WERI-Rb-1 (cell line): ENCODE measurements at places on chromosomes 2 and 18.

DNA sequence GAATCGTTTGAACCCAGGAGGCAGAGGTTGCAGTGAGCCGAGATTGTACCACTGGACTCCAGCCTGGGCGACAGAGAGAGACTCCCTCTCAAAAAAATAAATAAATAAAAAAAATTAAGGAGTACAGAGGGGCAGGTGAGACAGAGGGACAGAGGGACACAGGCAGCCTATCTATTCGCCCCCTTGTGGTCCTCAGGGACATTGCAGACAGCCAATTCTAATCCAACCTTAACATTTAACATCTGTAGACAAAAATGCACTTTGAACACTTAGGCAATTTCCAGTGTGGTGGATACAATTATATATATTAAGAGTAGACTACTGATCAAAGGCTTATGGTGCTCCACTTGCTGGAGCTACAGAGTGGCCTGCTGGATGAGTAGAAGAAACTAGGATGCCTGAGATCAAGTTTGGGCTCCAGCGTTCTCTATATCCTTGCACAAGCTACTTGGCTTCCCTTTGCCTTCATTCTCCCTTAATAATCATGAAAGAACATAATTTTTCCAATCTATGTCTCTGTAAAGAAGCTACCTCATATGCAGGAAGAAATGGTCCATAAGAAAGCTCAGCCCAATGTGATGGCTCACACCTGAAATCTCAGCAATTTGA lies 8.2 kb upstream of the SMARCAL1 start:
- DNase-seq: no peak

DNA sequence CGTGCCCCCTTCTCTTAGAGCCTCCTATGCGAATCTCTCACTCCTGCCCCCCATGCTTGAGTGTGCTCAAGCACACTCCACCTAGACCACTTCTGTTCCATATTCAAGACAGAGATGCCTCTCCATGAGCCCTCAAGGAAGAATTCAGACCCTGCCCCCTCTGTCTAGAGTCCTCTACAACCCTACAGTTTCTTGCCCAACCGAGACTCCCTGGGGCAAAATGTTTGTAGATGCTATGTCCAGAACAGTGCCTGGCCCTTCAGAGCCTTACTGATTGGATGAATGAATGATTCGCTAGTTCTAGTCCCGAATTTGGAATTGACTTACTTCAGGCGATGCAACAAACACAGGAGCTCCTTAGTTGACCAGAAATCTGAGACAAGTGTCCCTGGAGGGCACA lies 8.7 kb downstream of the APCDD1 start:
- DNase-seq: no peak

DNA sequence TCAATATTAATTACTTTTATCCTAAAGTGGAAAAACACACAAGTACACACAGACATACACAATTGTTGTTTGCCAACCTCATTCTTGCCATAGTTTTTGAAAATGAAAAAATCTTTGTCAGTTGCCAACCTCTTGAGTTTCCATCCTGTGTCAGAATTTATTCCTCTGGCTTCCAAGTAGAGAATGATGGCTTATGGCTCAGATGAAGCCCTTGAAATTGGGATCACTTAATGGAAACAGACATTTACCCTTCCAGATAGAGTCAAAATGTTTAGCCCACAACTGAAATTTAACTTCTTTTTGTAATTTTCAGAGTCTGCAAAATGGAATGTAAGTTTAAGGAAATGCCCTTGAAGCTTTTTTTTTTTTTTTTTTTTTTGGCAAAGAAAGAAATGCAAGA lies 321.6 kb upstream of the TNP1 start:
- no peak for DNase-seq

GRCh38 chr2:172811027-172811426 lies 75.4 kb downstream of the RAPGEF4 start:
- no peak for DNase-seq

DNA sequence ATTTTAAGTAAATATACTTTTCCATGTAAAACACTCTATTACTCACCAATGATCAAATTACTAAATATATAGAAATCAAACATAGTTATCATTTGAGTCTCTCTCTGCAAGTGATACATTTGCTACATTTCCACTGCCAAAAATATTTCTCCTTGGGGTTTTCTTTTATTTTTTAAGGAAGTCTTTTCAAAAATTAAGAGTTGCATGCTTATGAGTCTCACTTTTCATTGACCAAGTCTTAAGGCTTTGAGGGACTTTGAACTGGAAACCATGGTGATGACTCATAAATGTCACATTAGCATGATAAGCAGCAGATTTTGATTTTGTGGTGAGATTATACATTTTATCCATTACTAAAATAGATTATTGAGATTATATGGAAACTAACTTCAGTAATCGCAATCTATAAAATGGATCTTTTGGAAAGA lies 152.9 kb downstream of the FAM124B start:
- DNase-seq: no peak

DNA sequence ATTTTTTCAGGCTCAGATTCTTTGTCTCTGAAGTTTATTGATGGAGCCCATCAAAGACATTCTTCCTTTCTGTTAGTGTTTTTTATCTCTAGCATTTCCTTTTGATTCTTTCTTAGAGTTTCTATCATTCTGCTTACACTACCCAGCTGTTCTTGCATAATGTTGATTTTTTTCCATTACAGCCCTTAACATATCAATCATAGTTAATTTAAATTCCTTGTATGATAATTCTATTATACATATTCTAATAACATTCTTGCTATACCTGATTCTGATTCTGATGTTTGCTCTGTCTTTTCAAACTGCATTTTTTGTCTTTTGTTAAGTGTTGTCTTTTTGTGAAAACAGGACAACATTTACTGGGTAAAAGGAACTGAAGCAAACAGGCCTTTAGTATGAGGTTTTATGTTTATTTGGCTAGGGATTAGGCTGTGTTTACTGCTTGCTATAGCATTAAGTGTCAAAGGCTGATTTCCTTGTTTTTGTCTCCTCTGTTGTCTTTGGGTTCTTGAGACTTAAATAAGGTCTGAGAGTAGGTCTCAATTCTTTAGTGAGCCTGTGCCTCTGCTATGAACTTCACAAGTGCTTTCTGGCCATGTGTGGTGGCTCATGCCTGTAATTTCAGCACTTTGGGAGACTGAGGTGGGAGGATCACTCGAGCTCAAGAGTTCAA lies 8.0 kb upstream of the STAM2 start:
- no peak for DNase-seq

GRCh38 chr2:119257198-119257597 lies 33.6 kb downstream of the STEAP3 start:
- no peak for DNase-seq

- no peak for DNase-seq
These were observed 52.1 kb downstream of the PTGR3 start for GRCh38 chr18:75156831-75157230.

GRCh38 chr2:205660521-205661124 lies 21.7 kb upstream of the NRP2 start:
- DNase-seq: no peak

- DNase-seq: no peak
These were observed 63.6 kb upstream of the MGAT5 start for GRCh38 chr2:134190062-134190806.

DNA sequence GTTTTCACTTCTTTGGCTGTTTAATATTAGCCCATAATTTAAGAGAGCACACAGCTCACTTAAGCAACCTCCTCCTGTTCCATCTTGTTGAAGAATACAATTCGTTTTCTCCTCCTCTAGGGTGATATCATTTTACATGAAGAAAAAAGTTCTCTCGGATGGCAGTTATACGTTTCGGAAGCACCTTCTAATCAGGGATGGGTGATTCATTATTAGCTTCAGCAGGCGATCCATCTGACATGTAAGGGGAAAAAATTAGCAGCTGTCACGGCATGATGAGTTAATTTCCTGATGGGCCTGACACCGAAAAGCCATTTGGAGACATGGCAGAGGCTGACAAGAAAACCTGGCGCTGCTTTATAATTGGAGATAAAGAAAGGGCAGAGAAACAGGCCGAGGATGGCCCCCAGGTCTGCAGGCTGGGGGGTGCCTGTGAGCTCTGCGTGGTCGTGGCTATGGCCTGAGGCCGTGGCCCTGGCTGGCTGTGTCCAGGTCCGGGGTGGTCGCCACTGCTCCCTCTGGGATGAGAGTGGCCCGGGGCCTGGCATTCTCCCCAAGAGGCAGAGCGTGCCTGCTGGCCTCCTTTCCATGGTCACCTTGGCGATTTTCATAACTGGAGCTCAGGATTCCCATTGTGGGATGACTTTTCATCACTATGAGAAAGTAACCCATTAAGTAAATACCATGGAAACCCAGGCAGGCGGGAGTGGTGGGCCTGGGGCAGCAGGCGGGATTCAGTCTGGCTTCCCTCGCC lies 140.1 kb downstream of the PTGR3 start:
- no peak for DNase-seq

- DNase-seq: no peak
These were observed 258.4 kb downstream of the CD226 start for GRCh38 chr18:69689121-69689759.

GRCh38 chr2:86747711-86748639 lies 27.9 kb downstream of the RMND5A start:
- peak; percentile 11 for DNase-seq

DNA sequence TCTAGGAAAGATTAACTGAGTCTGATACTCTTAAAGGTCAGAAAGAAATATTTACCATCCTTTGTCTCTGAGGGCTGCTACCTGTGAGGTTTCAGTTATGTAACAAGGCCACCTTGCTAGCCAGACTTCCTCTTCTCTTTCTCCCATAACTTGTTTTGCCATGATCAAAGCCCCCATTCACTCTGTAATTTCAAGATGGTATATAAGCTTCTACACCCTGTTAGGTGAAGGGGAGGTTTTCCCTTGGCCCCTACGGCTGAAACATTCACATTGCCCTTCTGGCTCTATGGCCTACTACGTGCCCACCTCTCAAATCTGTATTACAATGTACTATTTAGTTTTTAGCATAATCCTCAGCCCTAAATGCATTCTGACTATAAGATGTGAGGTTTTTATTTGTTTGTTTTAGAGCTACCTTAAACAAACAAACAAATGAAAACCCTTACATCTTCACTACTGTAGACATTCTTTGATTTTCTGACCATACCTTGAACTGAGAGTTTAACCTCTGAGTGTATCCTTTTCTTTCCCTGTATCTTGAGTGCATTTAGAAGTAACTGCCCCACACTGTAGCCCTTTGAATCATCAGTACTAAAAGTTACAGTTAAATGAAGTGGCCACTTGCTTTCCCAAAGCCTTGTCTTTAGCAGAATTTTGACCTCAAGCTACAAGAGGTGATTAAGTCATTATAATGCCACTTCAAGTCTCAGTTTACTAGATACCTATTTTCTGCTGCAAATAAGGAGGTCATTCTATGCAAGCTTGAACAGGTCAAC lies 332.2 kb downstream of the SOCS6 start:
- no peak for DNase-seq

DNA sequence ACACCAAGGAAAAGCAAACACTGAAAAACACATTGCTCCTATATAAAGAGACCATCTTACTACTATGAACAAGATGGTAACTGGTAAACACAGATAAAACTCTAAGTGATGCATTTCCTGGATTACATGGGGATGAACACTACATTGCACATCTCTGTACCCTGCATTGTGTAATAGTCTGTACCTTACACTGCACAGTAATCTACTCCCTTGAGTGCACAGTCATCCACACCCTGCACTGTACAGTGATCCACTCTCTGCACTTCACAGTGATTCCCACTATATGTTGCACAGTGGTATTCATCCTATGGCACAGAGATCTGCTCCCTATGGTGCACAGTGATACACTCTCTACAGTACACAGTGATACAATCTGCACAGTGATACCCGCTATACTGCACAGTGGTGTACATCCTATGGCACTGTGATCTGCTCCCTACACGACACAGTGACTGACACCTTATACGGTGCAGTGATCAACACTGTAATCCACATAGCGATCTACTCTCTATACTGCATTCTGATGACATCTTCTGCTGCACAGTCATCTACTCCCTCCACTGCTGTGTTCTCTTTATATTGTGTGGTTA lies 462.2 kb upstream of the RGPD4 start:
- DNase-seq: no peak

- DNase-seq: no peak
These were observed 275.1 kb upstream of the RND3 start for GRCh38 chr2:150762571-150762970.

DNA sequence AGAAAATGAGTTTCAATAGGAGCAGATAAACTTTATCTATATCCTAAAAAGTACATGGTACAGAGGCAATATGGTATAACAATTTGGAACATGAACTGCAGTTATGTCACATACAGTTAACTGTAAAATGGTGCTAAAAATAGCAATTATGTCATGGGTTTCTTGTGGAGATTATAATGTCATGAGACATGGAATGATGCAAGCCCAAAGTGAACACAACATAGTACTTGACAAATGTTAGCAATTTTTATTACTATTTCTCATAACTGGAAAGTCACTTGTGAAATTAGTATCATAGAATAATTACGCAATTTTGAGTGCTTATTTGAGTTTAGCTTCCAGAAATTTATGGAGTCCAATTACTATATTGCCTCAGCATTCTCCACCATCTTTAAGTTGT lies 1263.4 kb downstream of the DSC3 start:
- DNase-seq: no peak
